ENCODE measurements at places on chromosomes 11 and 22.

DNA sequence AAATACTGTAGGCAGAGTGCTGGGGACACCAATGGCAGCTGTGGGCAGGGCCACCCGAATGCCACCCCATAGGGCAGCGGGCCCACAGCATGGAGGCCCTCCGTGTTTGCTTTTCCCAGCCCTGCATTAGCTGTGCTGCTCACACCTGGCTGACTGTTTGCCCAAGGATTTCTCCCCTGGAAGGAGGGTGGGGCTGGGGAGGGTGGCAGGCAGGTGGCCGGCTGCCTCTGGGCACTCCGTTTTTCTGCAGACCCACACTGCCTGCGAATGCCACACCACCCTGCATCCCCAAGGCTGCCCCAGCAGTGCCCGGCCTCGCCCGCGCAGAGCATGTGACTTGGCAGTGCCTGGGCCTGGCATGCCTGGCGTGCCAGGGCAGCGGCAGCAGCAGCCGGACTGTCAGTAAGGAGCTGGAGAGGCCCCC, 19.6 kb downstream of the DAGLA start:
- DNase-seq, result no peak

DNA sequence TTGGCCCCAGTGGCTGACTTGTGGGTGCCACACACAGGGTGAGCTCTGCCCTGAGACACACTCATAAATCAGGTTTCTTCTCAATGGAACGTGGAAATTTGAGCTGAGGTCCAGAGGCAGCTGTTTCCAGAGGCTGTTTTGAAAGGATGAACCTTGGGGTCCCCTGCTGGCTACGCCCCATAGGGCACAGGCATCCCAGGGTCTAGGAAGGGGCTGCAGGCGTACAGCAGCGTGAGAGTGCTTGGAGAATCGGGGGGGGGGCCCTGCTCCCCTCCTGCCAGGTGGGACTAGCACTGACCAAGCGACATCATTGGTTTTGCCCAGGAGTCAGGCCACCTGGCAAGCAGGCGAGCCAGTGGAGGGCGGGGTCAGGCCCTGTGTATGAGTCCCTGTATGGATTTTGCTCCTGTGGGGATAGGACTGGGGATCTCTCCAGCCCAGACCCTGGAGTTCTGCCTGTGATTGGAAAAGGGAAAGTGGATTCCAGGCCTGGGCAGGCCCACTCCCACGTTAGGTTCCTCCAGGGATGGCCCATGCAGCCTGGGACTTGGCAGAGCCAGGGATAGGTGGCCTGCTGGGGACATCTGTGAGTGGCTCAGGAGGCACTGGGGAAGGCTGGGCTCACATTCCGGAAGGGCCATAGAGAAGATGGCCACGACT, 61.0 kb downstream of the FBXO7 start:
- DNase-seq, result no peak

- peak; percentile 83 for DNase-seq
Measured at GRCh38 chr22:29872989-29873388, 10.0 kb upstream of the MTMR3 start.

- DNase-seq, result no peak
Measured at GRCh38 chr11:17437366-17437765, 39.3 kb downstream of the ABCC8 start.

GRCh38 chr11:103927535-103927934, 108.9 kb upstream of the DDI1 start:
- DNase-seq, result peak; percentile 22

DNA sequence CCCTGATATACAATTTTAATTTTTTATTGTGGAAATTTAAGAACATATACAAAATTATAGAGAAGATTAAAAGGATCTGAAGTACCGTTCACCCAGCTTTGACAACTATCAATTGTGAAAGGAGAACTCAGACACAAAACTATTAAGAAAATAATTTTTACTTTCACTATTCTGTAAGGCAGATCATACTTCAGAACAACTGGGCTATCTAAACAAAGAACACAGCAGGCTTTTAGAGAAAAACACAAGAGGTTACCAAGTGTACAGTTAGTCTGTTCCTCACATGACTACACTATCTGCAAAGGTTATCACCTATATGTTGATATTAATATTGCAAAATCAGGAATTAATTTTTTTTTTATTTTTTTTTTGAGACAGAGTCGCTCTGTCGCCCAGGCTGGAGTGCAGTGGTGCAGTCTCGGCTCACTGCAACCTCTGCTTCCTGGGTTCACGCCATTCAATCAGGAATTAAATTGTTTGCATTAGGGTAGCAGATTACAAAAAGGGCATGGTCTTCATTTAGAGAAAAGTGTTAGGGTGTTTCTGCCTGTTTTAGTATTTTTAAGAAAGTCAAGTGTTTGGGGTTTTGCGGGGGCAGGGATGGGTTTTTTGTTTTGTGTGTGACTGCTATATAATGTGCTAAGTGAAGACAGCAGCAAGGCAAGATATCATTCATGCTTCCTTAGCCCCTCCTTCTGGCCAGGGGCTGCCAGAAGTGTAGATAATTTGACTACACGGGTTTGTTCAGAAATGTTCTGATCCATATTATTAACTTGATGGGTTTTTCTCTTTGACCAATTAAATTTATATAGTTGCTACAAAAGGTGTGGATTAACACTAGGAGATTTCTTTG, 27.6 kb upstream of the SIK2 start:
- no peak for DNase-seq

- no peak for DNase-seq
Measured at GRCh38 chr11:83319346-83319745, 33.2 kb upstream of the CCDC90B start.

- DNase-seq, result peak; percentile 69
Measured at GRCh38 chr11:63445720-63446119, 45.2 kb downstream of the PLAAT5 start.

DNA sequence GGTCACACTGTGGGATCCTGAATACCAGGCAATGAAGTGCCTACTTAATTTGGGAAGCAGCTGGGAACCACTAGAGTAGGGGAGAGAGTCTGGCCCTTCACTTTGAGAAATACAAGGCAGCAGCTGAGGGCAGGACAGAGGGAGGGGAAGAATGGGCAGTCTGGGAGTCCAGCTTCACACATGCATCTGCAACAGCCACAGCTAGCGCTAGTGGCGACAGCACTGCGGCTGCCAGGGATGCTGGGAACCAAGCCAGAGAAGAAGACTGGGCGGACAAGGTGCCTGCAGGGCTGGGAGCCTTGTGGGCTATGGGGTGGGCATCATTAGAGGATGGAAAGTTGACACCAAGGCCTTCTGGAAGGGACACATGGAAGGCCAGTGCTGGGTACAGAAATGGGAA, 15.8 kb downstream of the SCUBE2 start:
- DNase-seq, result no peak

GRCh38 chr11:63961608-63962412, 12.6 kb upstream of the COX8A start:
- no peak for DNase-seq

All from suppressor macrophage (primary cell).